Stimulated activated CD4-positive, alpha-beta T cell treated with anti-CD3 and anti-CD28 coated beads, Interleukin-12 subunit alpha, Interleukin-12 subunit beta, amount 100 ng/mL, for 4 hours (primary cell): ENCODE measurements at places on chromosomes 1 and 21.

- DNase-seq = no peak
These were observed 371 bp downstream of the ZMPSTE24 start for GRCh38 chr1:40258445-40258769.

- DNase-seq = no peak
These were observed 23.1 kb downstream of the USP25 start for GRCh38 chr21:15752763-15753407.

DNA sequence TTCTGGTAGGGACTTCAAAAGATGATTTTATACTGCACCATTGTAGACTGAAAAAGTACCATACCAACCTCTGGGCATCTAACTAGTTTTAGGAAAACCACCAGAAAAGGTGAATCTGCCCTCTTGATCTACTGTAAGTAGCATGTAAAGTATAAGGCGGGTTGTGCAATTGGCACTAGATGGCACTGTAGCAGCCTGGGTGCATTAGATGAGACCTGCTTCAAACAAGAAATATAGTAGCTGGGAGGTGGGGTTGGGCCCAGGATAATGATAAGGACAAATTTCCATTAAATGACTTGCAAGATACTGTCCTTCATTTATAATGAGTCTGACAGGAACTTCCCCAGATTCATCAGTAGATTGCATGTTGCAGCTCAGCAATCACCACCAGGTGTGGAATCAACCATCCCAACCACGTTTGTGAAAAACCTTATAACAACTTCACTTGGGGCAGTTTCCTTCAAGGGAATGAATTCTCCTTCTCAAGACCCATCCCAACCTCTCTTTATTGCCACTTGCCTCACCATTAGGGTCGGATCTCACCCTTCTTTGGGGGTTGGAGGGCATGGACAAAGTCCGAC is 37.3 kb upstream of the IL10 start:
- DNase-seq = no peak

GRCh38 chr1:107727866-107728265 is 237.1 kb downstream of the VAV3 start:
- no peak for DNase-seq

DNA sequence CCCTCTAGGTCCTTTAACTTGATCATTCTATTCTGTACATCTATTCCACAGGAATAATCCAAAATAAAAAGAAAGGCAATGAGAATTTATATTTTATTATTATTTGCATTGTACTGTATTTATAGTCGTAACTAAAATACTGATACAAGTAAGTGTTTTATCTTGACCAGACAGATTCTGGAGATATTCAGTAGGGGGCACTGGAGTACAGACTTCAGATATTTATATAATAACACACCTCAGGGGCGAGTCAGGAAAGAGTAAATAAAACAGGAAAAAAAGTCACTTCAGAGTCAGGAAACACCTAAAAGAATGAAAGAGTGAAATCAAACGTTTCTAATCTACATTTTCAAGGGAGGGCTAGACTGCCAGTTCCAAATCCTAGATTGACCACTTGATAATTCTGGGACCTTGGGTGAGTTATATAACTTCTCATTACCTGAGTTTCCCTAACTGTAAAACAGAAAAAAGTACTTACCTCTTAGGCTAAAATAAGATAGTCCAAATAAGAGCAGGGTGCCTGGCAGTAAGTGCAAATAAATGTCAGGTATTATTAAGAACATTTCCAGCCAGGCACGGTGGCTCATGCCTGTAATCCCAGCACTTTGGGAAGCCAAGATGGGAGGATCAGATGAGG is 31.1 kb upstream of the MTF1 start:
- no peak for DNase-seq

- DNase-seq = no peak
These were observed 4.5 kb downstream of the OVAAL start for GRCh38 chr1:180563026-180563827.

- no peak for DNase-seq
These were observed 67.8 kb downstream of the EPB41 start for GRCh38 chr1:28982198-28982597.

DNA sequence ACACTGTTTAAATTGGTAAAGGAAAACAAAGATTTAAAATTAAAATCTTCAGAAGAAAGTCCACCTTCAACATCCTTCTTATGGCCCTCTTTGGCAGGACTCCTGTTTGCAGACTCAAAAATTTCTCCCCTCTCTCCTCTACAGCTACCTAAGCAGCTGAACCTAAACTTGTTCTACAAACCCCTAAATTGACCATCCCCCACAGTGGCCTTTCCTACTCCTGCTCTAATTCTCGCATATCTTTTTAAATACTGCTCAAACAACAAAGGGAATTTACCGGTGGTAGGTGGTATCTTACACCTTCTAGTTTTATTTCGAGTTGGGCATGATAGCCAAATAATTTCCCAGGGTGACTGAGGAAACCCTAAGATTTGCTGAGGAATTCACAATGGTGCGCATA is 53.5 kb upstream of the PDC start:
- DNase-seq = no peak

DNA sequence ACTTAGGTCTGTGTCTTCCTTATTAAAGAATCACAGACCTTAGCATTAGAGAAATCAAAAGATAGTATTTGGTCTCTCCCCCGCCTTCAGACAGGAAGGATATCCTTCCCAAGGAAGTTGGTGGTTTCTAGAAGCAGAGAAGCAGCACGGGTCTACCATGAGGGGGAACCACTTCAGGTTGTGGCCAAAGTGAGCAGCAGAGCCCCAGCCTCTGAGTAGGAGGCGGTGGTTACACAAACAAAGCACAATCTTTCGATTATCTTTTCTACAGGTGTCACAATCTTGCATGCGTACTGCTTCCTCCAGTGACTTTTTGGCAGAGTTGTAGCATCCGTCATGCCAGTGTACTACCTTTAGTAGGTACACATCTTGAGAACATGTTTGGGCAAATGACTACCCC is 8.8 kb downstream of the PGLYRP4 start:
- DNase-seq = no peak

GRCh38 chr1:119385650-119386049 is 17.1 kb downstream of the HAO2 start:
- DNase-seq = no peak

DNA sequence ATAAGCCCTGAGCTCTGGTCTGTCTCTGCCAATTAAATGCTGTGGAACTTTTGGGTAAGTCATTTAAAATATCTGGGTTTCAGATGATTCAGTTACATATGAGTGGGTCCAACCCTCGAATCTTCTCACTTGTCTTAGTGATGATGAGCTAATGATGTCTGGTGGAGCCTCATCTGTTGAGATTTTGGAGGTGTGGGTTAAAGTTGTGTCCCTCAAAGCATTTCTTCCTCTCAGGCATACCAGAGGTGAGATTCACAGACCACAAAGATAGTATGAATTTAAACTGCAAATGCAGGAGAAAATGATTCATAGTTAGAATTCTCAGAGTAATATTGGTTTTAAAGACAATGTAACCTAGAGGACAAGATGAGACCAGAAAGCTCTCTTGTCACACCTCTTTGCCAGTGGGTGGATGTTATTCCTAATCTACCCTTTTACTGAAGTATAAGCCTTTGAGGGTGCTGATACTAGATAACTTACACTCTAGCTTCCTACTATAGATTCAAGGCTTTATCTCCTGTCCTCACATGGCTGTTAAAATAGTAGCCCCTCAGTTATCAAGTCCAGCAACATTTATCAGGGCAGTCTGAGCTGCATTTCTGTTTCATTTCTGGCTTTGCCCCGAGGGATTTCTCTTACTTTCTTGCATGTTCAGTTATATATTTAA is 90.7 kb downstream of the MT1HL1 start:
- no peak for DNase-seq

DNA sequence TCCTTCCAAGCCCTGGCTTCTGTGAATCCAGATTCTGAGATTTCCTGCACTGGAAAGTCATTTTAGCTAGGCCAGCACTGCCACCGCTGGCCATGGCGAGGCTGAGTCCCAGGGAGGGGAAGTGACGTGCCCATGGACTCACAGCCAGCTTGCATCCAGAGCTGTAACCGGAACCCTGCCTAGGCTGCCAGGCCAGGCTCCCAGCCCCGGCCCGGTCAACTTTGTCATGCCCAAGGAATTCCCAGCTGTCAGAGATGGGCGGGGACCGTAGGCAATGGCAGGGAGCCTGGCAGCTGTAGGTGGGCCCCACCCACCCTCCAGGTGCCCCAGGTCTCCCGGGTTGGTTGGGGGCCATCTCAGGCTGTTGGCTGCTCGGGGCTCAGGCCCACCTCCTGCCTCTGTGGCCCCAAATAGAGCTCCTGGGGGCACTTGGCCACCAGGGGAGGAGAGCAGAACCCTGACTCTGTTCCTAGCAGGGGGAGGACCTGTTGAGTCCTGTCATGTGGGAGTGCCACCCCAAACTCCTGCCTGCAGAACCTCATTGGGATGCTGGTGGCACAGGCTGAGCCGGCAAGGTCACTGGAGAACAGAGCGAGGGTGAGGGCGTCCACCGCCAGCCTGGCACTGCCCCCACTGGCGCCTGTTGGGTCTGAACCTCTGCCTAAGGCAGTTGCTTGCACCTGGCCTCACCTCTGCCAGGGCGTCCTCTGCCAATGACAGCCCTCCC is 57.8 kb downstream of the FOXO6 start:
- no peak for DNase-seq

DNA sequence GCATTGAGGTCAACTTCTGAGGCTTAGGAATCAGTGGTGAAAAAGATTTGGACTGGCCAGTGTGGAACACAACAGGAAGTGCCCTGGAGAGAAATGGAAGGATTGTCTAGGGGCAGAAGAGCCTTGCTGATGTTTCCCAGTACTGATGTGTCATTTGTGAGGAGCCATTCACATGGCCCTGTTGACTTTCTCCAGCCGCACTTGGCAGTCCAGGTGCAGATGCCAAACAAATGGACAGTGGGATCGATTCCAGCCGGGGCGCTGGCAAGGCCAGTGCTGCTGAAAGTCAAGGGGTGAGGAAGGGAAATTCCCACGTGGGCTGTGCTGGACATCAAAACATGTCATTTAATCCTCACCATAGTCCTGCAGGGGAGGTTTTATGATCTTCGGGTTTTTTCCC is 4.9 kb upstream of the TRIM63 start:
- DNase-seq = no peak

- no peak for DNase-seq
These were observed 62.2 kb downstream of the LRRC40 start for GRCh38 chr1:70143048-70143659.

- no peak for DNase-seq
These were observed 472.3 kb upstream of the B3GALT2 start for GRCh38 chr1:193658691-193659090.
